NCI-H1436 treated with DMSO at 0.1 percent for 48 hours (cell line): ENCODE measurements at places on chromosomes 4 and X.

DNA sequence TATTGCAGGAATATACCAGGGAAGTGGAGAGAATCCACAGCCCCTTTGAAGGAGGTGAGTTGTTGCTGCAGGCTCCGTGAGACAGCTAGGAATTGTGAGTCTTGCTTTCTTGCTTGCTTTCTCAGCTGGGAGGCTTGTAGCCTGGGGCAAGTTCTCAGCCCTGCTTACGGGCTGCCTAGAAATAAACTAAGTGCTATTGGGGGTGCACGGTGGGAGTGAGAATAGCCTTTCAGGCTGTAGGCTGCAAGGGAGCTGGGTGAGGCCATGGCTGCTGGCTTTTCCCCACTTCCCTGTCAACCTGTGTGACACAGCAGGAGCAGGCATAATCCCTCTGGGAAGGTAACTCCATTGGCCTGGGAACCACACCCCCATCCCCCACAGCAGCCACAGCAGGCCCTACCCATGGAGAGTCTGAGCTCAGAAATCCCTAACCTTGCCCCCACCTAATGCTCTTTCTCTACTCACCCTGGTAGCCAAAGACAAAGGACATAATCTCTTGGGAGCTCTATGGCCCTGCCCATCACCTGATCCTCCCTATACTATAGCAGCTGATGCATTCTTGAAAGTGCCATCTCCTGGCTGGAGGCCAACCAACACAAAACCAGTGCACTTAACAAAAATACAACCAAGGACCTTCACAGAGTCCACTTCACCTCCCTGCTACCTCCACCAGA, 113.0 kb downstream of the MMRN1 start:
- DNase-seq: no peak

- no peak for DNase-seq
Observed at GRCh38 chrX:78603908-78604307, 55.2 kb downstream of the RTL3 start.

DNA sequence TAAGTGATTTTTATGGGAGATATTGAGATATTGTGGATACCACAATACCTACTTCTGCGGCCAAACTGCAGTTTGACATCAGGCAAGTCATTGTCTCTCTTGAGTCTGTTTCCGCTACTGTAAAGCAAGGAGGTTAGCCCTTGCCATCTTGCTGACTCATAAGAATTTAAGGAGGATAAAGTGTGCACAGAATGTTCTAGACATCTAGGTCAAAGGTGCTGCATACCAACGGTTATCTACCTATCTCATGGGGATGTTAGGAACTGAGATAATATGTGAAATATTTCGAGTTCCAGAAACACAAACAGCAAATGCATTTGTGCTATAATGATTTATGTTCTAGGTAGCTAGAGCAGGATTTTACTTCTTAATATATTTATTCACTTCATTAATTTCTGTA, 211.5 kb upstream of the NR3C2 start:
- DNase-seq: no peak

- no peak for DNase-seq
Observed at GRCh38 chr4:155639704-155640523, 26.7 kb upstream of the GUCY1A1 start.

GRCh38 chr4:165085946-165086345, 26.7 kb downstream of the TMEM192 start:
- no peak for DNase-seq

DNA sequence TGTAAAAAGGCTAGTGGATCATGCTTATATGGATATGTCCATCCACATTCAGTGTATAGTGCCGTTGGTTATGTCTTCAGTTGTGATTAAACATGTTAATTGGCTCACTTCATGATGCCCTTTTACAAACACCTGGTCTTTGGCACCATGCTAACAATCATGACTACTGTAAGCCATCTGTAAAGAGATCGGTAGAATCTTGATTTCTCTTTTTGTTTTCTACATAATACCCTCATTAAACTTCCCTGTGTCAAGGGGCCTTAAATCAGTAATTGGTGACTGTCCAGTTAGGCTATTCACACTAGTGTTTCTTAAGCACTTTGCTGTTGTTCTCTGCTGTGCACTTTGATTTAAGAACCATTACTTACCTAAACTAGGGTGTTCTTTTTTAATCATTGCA, 475.2 kb downstream of the RPA4 start:
- DNase-seq: peak; percentile 45

GRCh38 chr4:167150587-167150986, 83.7 kb downstream of the SPOCK3 start:
- DNase-seq: no peak

- no peak for DNase-seq
Observed at GRCh38 chr4:78439328-78439727, 112.2 kb upstream of the ANXA3 start.

DNA sequence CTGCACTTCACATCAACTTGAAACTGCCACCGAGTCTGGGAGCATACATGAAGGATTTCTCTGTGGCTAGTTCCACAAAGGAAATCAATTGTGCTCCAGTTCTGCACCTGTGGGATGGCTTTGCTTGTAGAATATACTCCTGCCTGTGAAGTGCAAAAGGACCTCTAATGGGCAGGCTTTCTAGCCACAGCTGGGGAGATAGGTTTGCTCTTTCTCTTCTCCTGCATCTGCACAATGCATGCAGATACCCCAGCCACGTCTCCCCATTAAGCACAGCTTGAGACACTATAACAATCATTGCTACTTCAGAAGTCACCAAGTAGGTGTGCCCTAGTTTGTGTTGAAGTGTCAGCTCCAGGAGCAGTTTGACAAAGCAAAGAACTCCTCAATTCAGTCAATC, 364.6 kb downstream of the ZIC3 start:
- no peak for DNase-seq

DNA sequence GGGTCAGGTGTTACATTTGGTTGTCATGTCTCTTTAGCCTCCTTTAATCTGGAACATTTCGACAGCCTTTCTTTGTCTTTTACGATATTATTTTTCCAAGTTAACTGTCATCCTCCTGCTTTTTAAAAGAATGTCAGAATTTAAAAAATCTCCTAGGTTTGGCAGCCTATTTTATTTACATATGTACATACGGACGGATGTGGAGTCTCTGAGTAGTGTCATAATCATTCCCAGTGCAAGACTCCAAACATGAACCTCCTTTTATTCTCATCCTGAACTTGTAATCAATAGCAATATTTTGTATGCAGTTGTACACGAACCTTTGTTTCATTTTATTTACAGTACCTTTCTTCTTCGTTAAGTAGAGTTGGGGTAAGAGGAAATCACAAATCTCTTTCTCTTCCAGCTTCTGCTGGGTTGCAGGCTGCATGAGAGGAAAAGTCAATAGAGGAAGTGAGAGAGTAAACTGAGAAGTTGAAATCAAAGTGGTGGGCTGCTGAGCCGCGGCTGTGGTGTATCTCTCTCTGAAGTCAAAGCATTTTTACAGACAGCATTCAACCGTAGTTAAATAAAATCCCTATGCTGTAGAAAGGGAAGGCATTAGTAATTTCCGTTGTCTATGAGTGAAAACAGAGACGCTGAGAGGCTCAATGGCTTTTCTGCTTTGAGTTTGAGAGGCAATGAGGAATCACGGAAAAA, 53.9 kb upstream of the RPS6KA3 start:
- DNase-seq: no peak

GRCh38 chr4:162115333-162115732, 48.5 kb downstream of the FSTL5 start:
- no peak for DNase-seq

DNA sequence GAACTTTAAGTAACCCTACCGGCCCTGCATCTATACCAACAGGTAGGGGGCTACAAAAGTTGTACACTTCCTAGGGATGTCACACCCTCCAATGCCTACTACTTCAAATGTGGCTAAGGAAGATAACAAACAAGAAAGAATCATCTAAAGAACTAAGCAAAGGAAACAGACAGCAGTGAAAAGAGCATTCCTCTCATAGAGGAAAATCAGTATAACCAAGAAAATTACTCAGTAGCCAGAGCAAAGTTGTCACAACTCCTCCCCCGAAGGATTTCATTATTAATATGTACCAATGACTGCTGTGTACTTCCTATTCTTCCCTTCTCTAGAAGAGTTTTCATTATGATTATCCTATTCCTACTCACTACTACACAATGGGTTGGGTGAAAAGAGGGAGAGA, 12.6 kb downstream of the ANKRD17 start:
- no peak for DNase-seq

DNA sequence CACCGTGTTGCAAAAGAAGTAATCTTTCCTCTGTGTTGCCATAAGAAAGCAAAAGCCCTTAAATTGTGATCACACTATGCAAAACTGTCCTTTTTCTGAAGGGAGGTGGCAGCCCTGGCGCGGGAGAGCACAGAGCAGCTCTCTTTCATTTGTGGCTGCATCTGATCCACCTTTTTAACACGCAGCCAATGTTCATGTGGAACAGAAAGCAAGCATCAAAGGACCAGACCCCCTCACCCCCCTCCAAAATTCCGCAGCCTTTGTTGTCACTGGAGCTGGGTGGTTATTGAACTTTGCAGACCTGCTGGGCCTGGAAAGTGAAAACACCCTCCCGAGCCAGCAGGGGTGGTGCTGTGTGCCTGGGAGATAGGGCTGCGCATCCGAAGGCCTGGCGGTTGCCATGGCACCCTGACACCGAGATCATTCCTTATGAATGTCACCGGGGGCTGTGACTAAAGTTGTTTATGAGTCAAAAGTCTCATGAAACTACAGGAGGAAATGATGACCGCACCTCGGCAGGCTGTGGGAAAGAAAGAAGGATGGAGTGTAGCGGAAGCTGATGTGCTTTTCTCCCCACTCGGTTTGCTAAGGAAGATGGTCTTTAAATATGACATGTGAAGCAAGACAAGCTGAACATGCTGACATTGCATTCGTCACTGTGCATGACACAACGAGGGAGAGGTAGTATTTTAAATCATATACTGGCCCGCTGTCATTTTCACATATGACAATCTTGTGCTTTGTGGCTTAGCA, 367.4 kb downstream of the UNC5C start:
- DNase-seq: no peak

DNA sequence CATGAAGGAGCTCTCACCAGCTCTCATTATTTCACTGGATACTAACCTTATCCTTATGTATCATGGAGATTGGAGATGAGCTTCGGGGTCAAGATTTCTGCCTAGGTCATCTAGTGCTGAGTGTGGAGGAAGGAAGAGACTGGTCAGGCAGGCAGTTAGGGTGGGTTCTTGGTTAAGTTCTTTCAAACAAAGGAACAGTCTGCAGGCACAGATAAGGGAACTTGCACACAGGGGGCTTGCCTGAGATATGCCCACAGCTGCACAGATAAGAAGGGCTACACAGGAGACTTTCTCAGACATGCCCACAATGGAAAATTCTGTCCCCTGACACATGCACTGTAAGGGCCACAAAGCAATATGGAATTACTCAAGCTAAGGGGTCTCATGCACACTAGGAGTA, 904.1 kb downstream of the NLGN4X start:
- no peak for DNase-seq

DNA sequence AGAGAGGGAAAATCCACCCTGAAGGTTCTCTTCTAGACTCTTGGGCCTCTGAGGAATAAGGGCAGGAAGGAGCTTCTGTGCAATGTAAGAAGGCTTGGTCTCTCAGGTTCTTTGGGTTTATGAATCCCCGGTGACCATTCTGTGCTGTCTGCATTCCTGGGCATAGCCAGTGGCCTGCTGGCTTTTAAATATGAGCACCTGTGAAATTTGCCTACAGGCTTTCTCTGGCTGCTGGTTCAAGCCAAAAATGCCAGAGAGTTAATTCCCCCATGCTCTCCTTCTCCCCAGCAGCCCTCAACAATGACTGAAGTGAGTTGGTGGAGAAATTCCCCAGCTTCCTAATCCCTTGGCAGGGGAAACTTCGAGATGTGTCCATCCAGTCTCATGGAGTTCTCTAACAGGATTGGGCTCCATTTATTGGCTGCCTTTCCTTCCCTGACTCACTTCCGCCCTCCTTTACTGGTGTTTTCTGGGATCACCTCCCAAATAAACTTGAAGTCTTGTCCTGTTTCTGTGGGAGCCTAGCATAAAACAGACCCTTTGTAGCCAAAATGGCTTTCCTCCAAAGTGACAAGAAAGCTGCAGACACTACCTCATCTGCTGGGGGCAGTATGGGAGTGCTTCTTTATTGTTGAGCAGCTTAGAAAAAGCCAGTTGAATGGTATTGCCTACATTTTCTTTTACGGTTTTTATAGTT, 179.4 kb upstream of the CASK start:
- DNase-seq: no peak

- DNase-seq: no peak
Observed at GRCh38 chrX:54074826-54075225, 30.6 kb upstream of the PHF8 start.

- DNase-seq: no peak
Observed at GRCh38 chr4:135244056-135244455, 1042.5 kb upstream of the PABPC4L start.

- no peak for DNase-seq
Observed at GRCh38 chr4:33453436-33453835, 2733.3 kb downstream of the PCDH7 start.

- DNase-seq: peak; percentile 8
Observed at GRCh38 chr4:99749445-99750391, 66.9 kb upstream of the DAPP1 start.

GRCh38 chrX:7889680-7890079, 37.5 kb downstream of the PNPLA4 start:
- DNase-seq: no peak

DNA sequence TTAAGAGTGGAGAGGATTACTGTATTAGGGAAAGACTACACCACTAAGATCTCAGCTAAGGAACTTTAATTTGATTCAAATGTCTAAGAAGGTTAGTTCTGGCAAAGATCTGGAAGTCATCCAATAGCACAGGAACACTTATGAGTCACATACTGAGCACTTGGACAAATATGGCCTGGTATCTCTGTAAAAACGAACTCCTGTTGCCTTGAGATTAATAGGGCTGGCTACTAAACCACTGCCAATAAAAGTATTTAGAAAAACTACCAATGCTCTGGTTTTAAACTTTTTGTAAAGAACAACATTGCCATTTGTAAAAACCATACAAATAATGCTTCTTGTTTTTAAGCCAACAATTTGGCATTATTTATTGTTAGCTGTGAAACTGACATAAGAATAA, 70.5 kb downstream of the SEC24D start:
- no peak for DNase-seq

DNA sequence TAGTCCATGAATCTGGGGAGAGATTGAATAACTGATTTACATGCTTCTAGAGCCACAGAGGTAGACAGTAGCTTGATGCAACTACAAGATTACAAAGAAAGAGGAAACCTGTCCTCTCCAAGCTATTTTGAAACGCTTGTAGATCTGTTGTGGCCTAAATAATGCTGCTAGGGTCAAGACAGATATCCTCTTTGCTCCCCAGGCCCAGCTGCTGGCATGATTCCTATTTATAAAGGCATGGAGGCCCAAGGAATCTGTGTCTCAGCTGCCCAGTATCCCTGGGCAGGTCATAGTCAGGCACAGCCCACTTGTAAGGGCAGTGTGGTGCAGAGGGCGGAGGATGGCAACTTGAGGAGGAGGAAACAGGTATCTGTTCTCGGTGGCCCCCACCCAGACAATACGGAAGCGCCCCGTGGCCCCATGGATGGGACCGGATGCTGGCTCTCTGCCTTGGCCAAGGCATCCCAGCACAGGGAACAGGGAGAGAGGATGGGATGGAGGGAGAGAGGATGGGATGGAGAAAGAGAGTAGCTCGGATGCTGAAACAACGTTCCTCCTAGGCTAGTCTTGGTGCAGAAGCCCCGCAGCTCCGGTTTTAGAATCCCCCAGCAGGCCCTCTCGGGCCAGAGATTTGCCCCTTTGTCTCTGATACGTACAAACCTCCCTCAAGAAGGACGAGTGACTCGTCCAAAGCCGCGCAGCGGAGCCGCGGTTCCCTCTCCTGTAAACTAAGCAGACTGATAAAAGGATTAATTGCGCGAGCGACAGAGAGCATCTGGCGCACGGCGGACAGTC, 767 bp upstream of the SMIM20 start:
- DNase-seq: no peak
